Left ventricle myocardium inferior (tissue), 1 donor: ENCODE measurements at places on chromosomes 13 and 19.

- no peak for DNase-seq
Measured at GRCh38 chr19:29945433-29945832, 3.4 kb downstream of the URI1 start.

GRCh38 chr13:37585541-37585940 is 13.0 kb downstream of the POSTN start:
- no peak for DNase-seq

GRCh38 chr19:13849991-13850909 is 26.7 kb upstream of the NANOS3 start:
- peak; percentile 88 for DNase-seq

DNA sequence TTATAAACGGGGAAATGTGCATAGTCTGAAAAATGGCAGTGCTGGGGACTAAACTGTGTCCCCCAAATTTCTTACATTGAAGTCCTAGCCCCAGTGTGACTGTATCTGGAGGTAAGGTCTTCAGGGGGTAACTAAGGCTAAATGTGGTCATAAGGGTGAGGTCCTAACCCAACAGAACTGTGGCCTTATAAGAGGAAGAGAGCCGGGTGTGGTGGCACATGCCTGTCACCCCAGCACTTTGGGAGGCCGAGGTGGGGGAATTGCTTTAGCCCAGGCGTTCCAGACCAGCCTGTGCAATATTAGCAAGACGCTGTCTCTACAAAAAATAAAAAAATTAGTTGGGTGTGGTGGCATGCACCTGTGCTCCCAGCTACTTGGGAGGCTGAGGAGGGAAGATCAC is 17.8 kb downstream of the PROZ start:
- DNase-seq: no peak
